B cell (primary cell): ENCODE measurements at places on chromosomes 4 and X.

DNA sequence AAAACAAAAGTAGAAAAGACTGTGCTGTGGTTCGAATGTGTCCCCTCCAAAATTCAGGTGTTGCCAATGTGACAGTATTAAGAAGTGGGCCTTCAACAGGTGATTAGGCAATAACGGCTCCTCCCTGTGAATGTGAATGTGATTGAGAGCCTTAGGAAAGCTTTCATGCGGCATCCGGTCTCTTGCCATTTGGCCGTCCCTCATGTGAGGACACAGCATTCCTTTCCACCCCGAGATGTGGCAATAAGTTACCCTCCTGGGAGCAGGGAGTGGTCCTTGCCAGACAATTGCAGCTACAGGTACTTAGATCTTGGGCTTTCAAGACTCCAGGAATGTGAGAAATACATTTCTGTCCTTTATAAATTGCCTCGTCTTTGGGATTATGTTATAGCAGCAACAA is 129.3 kb downstream of the CPEB2 start:
- no peak for DNase-seq

DNA sequence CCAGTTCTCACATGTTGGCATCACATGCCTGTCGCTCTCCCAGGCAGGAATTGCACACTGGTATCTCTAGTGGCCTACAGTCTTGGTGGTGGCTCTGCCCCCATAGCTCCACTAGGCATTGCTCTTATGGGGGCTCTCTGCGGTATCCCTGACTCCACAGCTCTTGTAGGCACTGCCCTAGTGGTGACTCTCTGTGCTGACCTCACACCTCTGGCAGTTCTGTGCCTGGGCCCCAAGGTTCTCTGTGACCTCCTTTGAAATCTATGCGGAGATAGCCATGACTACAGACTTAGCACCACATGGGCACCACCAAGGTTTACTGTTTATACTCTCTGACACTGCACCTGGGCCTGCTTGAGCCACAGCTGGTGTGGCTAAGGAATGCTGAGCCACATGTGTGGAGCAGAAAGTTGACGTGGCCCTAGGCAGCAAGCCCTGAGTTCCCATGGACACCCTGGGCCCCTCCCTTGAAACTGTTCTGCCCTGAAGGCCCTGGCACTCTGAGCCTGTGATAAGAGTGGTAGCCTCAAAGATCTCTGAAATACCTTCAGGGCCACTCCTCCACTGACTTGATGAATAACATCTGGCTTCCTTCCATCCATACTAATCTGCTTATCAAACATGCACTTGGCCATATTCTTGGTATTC is 8.0 kb downstream of the SLC9B1 start:
- no peak for DNase-seq

- no peak for DNase-seq
Measured at GRCh38 chrX:3262901-3263300, 83.6 kb downstream of the MXRA5 start.

- DNase-seq, result no peak
Measured at GRCh38 chrX:68307769-68308168, 125.5 kb downstream of the OPHN1 start.

- no peak for DNase-seq
Measured at GRCh38 chr4:184845367-184846021, 19.7 kb upstream of the ACSL1 start.

DNA sequence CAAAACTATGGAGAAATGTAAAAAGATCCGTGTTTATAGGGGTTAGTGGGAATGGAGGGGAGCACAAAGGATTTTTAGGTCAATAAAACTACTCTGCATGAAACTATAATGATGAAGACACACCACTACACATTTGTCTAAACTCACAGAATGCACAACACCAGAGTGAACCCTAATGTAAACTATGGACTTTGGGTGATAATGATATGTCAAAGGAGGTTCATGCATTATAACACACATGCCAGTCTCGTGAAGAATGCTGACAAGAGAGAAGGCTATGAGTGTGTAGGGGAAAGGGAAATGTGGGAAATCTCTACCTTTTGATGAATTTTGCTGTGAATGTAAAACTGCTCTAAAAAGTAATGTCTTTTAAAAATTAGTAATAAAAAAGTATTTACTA is 183.3 kb downstream of the MAB21L2 start:
- no peak for DNase-seq

DNA sequence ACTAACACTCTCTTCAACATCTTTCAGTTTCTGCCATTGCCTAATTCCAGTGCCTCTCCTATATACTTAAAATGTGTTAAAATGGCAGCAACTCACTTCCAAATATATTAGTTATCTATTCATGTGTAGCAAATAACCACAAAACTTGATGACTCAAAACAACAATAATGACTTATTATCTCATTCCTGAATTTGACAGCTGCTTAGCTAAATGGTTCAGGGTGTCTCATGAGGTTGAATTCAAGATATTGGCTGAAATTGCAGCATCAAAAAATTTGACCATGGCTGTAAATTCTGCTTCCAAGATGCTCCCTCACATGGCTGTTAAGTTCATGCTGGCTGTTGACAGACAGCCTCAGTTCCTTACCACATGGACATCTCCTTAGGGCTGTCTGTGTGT is 25.3 kb downstream of the PITX2 start:
- DNase-seq, result no peak

DNA sequence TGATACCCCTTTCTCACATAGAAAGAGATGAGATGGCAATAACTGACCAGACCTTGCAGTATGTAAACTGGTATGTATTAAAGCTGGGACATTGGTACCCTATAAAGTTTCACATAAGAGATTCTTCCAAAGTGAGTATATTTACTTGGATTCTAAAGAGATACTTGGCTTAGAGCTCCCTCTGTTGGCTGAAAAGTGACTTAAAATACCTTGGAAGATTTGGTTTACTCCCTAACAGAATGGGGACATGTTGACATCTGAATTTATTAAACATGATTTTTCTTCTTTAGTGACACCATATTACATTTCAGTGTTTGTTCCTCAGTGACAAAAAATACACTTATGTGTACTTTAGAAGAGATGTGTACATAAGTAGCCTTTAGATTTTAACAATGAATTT is 47.9 kb upstream of the RGN start:
- DNase-seq, result peak; percentile 69
